Hematopoietic multipotent progenitor cell treated with erythropoietin and hydrocortisone succinate and interleukin-3 and kit ligand, for 17 days (in vitro differentiated cells): ENCODE measurements at places on chromosomes 12 and 14.

GRCh38 chr12:119299130-119299529 is 35.4 kb upstream of the CCDC60 start:
- no peak for DNase-seq

- DNase-seq: no peak
These were observed 36.9 kb upstream of the CRACR2A start for GRCh38 chr12:3789838-3790237.

DNA sequence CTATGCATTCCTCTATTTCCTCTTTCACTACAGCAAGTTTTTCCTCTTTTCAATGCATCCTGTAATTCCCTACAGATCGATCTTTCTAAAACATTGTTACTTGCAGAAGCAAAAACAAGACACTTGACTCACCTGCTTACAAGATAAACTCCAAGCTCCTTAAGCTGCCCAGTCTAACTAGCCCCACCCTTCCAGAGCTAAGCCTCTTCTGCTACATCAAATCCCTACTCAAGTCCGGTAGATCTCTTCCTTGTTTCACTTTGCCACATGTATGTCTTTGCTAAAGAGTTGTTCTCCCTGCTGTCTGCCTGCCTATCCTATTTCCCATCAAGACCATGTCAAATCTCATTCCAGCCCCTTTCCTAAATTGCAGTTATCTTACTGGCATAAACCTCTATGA is 724.8 kb downstream of the C12orf50 start:
- no peak for DNase-seq

DNA sequence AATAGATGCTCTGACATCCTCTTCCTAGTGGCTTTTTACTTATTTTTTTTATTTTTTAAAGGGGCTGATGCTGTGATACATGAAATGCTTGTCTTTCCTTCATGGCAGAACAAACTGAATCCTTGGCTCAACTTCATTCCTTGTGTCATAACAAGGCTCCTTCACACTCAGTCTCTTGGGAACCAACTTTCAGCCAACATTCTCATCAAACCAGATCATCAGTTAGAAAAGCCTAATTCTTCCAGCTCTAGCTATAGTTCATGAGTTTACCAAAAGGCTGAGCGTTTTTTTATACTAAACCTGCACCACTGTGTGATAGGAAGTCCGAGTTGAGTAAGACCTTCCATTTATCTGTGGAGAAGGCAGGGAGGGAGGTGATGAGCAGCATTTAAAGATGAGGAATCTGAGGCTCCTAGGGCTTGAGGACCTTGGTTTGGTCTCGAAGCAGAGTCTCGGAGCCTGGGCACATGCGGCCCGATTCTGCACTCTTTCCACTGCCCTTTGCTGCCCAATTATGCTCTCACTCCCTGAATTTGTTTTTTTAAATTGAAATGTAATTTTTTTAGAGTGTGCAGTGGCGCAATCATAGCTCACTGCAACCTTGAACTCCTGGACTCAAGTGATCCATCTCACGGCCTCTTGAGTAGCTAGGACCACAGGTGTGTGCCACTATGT is 8.2 kb downstream of the GPRC5D start:
- DNase-seq: no peak

DNA sequence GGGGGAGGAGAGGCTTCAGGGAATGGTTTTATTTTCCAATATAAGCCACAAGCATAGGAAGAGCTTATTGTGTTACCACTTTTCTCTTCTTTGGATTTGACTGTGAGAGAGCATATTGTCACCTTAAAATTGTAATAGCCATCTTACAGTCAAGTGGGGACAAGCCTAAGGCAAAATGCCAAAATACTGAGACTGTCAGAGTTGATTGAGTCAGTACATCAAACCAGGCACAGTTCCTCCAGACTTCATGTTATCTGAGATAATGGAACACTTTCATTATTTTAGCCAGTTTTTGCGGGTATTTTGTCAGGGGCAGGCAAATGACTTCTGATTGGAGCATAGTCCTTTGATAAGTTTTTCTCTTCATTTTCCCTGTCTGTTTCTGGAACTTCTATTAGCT is 19.5 kb upstream of the NUBPL start:
- DNase-seq: no peak

GRCh38 chr14:66378712-66379505 is 107.3 kb upstream of the CCDC196 start:
- DNase-seq: no peak

DNA sequence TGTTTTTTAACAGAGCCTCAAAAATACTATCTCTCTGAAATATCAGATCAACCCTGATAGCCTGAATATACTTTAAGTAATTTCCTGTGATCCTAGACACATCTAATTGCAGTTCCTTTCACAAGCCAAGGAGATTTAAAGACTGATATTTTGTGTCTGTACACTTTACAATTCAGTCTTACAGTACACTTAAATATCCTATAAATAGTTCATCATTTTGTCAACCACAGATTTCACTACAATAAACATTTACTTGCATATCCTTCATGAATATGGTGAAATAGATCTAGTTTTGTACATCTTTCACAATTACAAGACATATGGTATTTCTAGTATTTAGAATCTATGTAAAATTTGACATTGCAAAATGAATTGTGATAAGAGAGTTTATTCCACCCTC is 161.0 kb downstream of the PAX9 start:
- no peak for DNase-seq

GRCh38 chr12:104673696-104674482 is 217.1 kb downstream of the CHST11 start:
- DNase-seq: no peak

DNA sequence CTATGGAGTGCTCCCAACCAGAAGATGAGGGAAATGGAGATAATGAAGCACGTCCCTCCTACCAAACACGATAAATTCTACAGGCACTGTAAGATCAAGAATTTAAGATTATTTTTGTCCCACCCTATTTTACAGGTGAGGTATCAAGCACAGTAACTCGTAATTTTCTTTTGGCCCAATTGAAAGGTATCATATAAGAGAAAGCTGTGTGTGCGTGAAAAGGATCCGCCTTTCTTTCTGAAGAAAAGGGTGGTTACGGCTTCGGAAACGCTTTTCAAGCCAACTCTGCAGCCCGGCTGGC is 733 bp upstream of the KLHDC2 start:
- no peak for DNase-seq

DNA sequence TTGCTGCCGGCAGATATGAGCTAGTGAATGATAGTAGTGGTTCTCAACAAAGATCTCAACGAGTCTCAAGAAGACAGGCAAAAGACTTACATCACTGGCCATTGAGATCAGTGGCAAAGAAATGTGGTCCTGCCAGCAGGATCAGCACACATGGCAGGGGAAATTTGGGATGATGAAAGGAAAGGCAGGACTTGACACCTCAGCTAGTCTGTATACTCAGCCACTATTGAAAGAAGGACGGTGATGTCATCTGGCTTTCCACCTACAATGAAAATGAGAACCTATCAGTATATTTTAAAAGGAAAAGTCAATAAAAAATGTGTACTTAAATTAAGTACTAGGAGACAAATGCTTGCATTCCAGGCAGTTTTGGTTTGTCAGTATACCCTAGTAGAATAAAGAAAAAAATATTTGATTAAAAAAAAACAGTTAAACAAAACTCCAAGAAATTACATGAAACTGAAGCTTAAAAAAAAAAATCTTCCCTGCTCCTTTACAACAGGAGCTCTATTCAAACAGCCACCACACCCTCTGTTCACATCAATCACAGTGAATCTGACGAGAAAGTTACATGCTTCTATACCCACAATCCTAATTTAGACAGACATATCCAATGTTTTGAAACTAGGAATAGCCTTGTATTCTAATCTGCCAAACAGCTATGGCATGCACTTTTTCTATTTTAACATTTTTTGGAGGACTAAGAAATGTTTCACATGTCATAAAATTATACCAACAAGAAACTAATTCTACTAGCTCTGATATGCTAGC is 34.9 kb downstream of the RAD9B start:
- DNase-seq: no peak

GRCh38 chr14:39374851-39375250 is 57.4 kb downstream of the FBXO33 start:
- no peak for DNase-seq

GRCh38 chr12:16568873-16569272 is 37.1 kb downstream of the LMO3 start:
- no peak for DNase-seq

DNA sequence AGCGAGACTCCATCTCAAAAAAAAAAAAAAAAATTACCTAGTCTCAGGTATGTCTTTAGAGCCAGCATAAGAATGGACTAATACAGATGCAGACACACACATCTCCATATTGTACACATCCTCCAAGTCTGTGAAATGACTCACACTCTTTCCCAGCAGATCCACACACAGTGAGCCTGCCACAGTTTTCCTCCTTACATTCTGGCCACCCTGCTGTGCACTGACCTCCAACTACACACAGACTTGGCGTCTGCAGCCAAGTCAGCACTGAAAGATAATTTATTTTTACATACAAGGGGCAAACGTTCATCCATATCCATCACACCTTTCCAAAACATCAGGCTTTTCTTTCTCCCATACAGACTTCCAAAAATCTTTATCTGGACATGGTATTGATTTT is 115.9 kb downstream of the SLC25A21 start:
- no peak for DNase-seq

DNA sequence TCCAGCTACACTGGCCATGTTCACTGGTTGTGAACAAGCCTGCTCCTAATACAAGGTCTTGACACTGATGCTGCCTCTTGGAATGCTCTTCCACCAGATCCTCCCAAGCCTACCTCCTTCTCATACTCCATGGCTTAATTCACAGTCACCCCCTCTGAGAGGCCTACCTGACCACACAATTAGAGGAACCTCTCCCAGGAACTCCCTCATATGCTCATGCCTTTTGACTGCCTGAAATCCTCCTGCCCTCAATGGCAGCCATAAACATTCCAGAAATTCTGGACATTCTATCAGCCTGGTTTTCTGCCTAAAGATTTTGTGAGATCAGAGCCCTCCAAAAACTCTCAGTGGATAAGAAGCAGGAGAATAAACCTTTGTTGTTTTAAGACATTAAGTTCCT is 340.2 kb downstream of the C12orf75 start:
- no peak for DNase-seq

- DNase-seq: no peak
These were observed 311.1 kb downstream of the SLC6A15 start for GRCh38 chr12:84601483-84601882.

GRCh38 chr12:53484686-53485575 is 14.3 kb downstream of the MAP3K12 start:
- no peak for DNase-seq

GRCh38 chr12:21992823-21993222 is 51.6 kb upstream of the ABCC9 start:
- DNase-seq: no peak

DNA sequence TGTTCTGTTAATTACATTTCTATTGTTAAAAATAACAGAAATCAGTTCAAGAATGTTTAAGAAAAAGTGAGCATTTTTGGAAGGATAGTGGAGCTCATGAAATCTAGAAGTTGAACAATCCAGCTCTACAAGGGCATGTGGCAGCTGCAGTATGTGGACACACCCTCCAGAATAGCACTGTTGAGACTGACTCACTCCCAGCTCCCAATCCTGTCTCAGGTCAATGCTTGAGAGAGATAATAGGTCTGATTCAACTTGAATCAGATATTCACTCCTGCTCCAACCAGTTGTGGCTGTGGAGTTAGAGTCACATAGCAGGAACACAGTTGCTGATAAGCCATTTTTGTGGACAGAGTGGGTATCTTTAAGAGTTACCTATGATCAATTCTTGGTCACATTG is 113.0 kb upstream of the NTF3 start:
- DNase-seq: no peak

- no peak for DNase-seq
These were observed 745 bp upstream of the ADCY4 start for GRCh38 chr14:24335461-24336171.

DNA sequence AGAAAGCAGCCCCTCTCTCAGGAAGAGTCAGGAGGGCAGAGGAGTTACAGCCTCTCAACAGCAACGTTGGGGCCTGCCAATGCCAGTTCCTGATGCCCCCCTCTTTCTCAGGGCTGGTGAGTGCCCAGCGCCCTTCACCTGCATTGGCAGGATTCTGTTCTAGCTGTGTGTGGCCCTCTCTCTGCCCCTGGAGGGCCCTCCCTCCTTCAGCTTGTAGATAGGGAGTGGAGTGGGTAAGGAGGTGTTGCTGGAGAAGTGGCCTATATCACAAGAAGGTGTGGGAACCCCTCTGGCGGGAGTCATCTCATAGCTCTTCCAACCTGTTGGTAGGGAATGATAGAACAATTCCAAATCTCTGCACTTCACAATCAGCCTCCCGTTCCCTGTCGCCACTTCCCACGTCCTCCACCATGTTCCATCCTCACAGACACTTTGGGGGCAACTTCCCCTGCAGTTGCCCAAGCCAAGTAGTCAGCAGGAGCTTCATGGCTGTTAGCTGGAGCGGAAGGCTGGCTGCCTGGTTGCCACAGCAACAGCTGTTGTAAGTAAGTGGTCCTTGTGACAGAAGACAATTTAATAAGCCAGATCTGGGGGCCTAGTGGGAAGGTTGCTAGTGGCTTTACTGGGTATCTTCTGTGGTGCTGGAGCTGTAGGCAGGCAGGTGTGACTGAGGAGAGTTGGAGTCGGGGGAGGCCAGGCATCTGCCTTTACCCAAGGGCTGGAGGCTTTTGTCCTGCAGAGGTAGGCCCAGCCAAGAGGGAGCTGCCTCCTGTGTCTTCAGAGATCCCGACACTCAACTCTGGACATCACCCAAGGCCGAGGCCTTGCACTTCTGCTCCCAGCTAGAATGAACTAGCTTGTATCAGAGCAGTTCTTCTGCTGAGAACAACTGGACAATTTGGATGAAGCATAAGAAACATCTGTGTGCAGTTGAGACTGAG is 38.4 kb downstream of the GALNT16 start:
- DNase-seq: no peak

DNA sequence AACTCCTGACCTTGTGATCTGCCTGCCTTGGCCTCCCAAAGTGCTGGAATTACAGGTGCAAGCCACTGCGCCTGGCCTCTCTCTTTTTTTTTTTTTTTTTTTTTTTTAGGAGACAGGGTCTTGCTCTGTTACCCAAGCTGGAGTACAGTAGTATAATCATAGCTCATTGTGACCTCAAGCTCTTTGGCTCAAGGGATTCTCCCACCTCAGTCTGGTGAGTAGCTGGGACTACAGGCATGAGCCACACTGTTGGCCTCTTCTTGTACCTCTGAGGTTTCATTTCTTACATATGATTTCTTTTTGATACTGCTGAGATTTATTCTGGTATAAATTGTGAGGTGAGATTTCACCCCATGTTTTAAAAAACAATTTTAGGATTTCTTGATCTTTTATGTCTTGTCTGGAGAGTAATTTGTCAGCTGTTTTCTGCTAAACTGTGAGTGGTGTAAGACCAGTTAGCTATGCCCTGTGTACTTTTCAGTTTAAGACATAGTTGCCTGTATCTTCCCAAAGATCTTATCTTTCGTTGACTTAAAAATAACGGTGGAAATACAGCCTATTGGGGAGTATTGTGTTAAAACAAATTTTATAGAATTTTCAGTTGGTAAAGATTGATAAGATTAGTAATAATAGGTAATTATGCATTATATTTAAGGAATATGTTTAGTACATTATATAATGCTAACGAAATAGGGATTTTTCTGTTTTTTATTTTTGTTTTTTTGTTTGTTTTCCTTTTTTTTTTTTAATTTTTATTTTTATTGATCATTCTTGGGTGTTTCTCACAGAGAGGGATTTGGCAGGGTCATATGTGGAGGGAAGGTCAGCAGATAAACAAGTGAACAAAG is 31.7 kb downstream of the WDR20 start:
- no peak for DNase-seq
